Forelimb muscle (tissue), 1 donor: ENCODE measurements at places on chromosomes 1 and 21.

DNA sequence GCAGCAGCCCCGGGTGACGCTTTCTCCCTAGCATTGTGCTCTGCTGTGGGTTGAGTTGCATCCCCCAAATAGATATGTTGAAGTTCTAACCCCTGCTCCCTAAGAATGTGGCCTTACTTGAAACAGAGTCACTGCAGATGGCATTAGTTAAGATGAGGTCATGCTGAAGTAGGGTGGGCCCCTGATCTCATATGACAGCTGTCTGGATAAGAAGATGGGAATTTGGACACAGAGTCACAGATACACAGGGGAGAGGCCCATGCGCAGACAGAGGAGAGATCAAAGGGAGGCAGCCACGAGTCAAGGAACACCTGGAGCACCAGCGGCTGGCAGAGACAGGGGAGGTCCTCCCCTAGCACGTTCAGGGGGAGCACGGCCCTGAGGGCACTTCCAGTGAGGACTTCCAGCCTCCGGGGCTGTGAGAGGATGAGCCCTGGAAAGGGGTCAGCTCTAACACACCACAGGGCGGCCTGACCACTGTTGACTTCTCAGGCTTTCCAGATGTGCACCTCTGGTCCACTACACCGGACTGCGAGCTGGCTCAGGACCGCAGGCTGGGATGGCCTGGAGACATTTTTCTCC, 46.4 kb downstream of the ABCG1 start:
- DNase-seq = no peak

DNA sequence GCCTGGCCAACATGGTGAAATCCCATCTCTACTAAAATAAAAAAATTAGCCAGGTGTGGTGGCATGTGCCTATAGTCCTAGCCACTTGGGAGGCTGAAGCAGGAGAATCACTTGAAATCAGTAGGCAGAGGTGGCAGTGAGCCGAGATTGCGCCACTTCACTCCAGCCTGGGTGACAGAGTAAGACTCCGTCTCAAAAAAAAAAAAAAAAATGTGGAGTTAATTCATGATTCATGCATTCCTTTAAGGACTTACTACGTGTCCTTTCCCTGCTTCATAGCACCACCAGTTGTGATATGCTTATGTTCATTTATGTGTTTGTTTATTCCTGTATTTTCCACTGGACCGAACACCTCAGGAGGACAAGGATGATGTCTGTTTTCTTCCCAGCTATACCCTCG, 12.7 kb upstream of the PRELP start:
- DNase-seq = no peak

- no peak for DNase-seq
Observed at GRCh38 chr21:29450058-29450457, 151.3 kb downstream of the BACH1 start.

DNA sequence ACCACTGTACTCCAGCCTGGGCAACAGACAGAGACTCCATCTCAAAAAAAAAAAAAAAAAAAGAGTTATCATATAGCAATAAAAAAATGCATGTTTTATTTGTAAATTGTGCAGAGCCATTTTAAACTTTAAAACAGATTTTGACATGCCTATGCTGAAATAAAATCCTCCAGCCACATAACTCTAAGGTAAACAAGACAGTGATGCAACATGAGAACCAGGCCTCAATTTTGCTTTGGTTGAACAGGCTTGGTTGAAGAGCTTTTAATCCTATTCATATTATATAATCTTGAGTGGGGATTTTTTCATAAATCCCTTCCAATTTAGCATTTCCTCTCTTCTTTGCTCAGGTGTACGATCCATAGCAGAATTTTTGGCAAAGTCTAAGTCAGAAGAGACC, 26.1 kb downstream of the ARMH1 start:
- DNase-seq = no peak

- no peak for DNase-seq
Observed at GRCh38 chr1:101474039-101474665, 237.3 kb downstream of the S1PR1 start.

GRCh38 chr1:2311184-2312032, 79.9 kb downstream of the MORN1 start:
- DNase-seq = no peak

GRCh38 chr1:2411801-2412394, 466 bp downstream of the PEX10 start:
- no peak for DNase-seq

DNA sequence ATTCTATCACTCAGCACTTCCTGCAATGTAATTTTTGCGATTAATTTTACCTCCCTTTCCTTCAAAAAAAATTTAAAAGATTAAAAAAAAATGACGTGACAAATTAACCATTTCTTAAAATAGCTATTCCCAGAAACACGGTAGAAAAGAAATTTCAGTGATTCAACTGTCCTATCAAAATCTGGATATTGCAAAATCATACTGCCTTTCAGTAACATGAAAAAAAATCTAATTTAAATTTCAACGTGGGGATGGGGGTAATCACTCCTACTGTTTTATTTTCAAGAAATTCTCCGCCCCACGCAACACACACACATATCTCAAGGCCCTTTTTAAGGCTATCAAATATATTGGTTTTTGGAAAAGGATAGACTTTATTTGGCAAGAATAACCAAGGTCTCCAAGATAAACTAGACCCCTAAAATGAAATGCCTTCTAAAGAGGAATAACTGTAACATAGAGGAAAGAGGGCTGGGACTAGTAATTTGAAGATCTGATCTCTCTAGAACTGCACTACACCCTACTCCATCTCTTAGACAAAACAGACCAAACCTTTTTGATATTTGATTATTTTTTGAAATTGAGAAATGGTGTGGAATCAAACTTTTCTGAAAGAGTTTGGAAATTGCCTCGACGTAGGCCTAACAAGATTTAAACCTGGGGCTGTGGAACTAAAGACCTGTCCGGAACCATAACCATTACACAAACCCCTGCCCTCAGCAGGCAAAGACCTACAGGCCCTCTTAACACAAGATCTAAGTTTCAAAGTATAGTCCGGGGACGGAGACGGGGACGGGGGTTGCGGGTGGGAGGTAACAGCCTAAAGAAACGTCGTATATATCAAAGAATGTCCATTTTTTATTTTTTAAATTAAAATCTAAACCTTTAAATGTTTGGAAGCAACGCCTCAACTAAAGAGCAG, 941 bp downstream of the ARNT start:
- no peak for DNase-seq

- DNase-seq = no peak
Observed at GRCh38 chr21:25995278-25995677, 175.3 kb downstream of the APP start.

DNA sequence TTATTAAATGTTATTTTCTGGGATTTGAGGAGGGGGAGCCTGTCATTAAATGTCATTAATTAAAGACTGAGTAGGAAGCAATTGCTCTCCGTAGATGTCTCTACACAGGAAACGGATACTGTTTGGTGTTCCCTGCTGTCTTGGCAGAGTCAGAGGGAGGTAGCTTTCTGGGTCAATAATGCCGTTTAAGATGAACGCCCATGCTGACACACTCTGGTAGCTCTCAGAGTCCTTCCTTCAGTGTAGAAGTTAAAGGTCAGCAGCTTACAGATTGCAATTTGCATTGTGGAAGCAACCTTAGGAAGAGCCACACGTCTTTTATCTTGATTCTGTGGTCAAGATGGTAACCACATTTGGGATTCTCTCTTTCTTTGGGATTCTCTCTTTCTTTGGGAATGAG, 257.5 kb downstream of the KIF26B start:
- no peak for DNase-seq

GRCh38 chr21:21003701-21004100, 5.5 kb downstream of the NCAM2 start:
- no peak for DNase-seq

DNA sequence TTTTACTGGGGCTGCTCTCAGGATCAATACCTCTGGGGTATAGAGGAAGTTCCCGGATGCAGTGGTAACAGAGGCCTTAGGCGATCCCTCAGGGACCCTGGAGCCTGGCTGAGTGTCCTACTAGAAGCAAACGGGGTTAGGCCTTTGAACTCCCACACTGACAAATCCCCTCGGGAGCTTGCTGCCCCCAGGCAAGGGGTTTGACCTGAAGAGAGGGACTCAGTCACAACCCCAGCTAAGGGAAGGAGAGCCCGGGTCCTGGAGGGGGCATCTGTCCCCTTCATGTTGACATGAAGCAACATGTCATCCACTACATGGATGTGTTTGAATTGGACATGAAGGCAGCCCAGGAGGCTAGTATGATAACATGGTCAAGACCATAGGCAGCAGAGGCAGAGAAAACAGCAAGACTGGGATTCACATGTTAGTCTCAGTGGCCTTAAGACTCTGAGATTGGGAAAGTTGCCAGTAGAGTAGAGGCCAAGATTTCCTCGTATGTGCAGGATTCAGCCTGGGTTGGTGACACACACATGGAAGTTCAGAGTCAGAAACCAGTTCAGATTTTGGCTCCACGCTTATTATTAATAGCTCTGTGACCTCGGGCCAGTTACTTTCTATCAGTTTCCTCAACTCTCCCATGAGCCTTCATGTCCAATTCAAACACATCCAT, 101.5 kb downstream of the KCNN3 start:
- DNase-seq = no peak

DNA sequence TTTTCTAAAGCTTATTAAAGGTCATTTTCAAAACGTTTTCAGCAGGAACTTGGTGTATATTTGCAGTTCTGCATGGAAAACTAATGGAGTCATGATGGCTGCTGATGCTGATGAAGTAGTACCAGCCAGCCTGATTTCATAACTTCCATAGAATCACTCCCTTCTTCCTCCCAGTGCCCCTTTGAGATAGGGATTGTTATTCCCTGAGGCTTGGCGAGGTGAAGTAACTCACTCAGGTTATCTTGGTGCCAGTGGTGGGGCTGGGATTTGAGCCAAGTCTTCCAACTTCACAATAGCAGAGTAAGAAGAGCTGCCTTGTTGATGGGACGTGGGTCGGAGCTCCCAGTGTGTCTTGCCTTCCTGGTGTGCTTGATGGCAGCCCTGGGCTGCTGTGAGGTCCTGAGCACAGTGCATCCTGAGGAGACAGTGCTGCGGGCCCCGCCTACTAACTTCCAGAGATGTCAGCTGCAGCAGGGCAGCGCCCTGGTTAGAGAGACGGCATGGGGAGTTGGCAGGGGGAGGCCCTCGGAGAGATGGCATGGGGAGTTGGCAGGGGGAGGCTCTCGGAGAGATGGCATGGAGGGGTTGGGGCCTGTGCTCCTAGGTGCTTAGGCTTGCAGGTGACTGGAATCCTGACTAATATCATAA, 92.6 kb downstream of the PCBP3 start:
- DNase-seq = no peak

DNA sequence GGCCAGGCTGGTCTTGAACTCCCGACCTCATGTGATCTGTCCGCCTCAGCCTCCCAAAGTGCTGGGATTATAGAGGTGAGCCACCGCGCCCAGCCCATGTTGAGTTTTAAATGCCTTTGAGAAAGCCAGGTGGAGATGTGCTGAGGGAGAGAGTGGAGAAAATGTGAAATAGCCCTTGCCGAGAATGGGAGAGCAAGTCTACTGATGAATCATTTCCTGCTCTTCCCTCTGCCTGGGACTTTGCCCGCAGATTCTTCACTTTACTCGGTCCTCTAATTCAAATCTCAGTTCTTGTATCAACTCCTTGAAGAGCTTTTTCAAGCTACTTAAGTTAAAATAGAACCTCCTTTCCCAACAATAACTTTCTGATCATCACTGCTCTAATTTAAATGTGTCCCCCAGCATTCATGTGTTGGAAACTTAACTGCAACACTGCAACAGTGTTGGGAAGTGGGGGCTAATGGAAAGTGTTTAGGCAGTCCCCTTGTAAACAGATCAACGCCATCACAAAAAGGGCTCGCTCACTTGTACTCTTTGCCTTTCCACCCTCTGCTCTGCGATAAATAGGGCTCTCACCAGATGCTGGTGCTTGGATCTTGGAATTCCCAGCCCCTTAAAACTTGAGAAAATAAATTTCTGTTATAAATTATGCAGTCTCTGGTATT, 27.8 kb downstream of the OSBPL9 start:
- no peak for DNase-seq

GRCh38 chr1:223008808-223009207, 134.2 kb downstream of the TLR5 start:
- DNase-seq = no peak

- no peak for DNase-seq
Observed at GRCh38 chr1:6299557-6300165, 38.8 kb upstream of the GPR153 start.

- DNase-seq = no peak
Observed at GRCh38 chr1:67599085-67599484, 85.9 kb upstream of the GADD45A start.

DNA sequence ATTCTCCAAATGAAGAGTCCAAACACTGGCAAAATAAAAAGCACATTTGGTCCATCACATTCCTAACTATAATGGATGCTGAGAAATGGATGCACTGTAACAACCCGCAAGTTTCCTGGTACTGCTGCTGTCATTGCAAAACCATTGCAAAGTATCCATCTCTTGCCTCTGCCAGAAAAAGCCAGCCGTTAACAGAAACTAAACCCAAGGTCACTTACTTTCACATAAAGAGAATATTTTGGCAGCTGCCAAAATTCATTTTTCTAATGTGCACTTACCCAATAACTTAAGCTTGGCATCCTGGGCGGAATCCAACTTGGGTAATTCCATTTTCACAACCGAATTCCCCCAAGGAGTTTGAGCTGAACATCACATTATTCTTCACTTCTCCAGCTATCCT, 77.0 kb upstream of the LRRC8D start:
- DNase-seq = no peak

GRCh38 chr1:9246215-9246614, 11.6 kb downstream of the H6PD start:
- DNase-seq = no peak

DNA sequence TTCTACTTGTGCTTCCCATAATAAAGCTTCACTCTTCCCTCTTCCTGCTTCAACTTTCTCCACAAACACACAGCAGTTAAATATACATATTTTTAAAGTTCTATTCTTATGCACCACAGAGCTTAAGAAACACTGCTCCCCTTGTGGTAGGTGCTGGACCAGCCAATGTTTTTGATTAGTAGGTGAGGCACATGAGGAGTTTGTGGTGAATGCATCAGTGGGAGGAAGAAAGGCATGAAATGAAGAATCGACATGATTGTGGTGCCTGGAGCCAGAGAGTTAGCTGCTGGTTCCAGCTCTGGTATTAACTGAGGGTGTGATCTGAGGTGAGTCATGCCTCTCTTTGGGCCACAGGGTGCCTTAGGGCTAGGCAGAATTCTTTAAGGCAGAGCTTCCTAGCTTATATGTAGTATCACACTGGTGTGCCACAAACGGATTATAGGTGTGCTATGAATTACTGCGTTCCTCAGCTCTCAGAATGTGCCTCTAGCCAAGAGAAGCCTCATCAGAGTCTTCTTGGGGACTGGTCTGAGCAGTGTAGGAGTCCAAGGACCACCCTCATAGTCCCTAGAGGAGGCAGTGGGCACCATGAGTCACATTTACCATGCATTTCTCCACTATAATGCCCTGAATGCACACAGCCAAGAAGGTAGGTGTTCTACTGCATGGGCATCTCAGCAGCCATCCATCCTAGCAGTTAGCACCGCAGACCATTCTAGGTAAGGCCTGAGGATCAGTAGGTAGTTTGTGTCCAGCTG, 97.4 kb upstream of the SGIP1 start:
- DNase-seq = no peak

GRCh38 chr1:117070124-117070523, 10.0 kb downstream of the TTF2 start:
- DNase-seq = no peak

GRCh38 chr1:154837034-154837671, 32.9 kb downstream of the KCNN3 start:
- no peak for DNase-seq
